Stimulated activated CD4-positive, alpha-beta T cell treated with anti-CD3 and anti-CD28 coated beads, TNF-alpha, amount 100 ng/mL, for 1 hour (primary cell): ENCODE measurements at places on chromosomes 6 and 20.

- DNase-seq = no peak
These were observed 434.8 kb downstream of the ADGRB3 start for GRCh38 chr6:69069881-69070280.

DNA sequence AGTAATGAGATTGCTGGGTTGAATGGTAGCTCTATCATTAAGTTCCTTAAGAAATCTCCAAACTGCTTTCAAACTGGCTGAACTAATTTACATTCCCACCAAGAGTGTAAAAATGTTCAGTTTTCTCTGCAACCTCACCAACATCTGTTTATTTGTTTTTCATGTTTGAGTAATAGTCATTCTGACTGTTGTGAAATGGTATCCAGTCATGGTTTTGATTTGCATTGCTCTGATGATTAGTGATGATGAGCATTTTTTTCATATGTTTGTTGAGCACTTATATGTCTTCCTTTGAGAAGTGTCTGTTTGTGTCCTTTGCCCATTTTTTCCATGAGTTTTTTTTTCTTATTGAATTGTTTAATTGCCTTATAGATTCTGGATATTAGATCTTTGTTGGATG, 24.9 kb downstream of the DEFB125 start:
- no peak for DNase-seq

DNA sequence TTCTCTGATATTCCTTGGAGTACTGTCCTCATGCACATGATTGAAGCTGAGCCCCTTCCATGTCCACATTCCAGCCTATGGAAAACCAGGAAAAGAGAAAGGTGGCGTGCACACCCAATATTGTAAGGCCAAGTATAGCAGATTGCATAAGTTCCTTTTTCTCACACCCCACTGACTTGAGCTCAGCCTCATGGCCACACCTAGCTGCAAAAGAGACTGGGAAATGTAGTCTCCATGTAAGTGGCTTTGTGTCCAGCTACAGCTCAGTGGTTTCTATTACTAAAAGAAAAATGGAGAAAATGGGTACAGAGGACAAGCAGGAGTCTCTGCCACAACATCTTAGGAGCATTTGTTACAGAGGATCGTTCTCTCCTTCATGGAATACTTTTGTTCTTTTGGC, 10.8 kb upstream of the UST start:
- no peak for DNase-seq

DNA sequence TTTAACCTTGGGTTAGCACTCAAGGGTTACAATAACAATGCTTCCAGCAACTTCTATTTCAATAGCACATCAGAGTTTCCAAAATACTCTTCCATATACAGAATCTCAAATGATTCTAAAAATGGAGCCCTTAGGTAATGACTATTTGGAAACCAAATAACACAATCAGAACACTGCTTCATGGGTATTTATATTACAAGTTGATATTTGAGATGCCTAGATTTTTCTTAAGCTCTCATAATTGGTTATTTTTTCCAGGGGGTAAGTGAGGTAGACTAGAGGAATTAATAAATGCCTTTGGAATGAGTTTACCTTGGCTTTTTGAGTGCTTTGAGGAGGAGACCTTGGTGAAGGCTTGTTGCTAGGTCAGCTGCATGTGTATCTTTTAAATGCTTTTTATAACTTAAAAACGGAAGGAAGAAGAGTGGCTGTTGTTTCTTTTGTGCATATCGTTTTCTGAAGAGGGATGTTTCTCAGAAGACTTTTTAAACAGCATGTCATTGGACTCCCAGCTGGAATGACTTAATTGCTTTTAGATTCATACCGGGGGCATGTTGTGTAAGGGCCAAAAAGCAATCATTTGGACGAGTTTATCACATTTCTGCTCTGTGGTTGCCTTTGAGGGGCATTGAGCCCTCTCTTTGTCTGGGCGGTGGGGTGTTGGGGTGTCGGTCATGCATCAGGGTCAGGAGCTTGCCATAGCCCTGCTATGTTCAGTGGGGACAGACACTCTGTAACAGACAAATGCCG, 186.0 kb downstream of the DTNBP1 start:
- no peak for DNase-seq

DNA sequence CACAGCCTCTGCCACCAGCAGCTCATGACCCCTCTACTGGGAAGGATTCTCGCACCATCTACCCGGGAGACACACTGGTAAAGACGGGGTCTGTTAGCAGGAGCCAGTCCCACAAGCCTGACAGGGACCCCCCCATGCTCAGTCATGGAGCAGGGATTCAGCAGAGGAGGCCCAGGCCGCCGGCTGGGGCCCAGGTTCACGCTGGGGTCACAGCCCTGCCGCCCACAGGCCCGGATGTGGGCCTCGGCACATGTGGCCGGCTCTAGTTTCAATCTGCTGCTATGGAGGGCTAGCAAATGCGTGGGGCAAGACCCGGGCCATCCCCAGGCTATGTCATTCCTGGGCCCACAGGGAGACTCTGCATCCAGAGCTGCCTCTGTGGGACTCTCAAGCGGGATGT, 25.1 kb downstream of the PXDC1 start:
- DNase-seq = no peak
